ENCODE measurements at places on chromosomes 16 and 17. TPM values are rescaled to one million over a fixed set of nuclear protein-coding genes. Genes with fewer than 3 reads are reported as not detected.

GRCh38 chr17:29787995-29788394 is 142.0 kb downstream of the SSH2 start:
- H3K27me3 ChIP-seq, result no peaks in the 10 kb centered on the region
- no peak overlapping the region for H3K4me3 ChIP-seq
- H3K4me1 ChIP-seq, result no peaks in the 10 kb centered on the region
- H3K27ac ChIP-seq, result no peak overlapping the region

DNA sequence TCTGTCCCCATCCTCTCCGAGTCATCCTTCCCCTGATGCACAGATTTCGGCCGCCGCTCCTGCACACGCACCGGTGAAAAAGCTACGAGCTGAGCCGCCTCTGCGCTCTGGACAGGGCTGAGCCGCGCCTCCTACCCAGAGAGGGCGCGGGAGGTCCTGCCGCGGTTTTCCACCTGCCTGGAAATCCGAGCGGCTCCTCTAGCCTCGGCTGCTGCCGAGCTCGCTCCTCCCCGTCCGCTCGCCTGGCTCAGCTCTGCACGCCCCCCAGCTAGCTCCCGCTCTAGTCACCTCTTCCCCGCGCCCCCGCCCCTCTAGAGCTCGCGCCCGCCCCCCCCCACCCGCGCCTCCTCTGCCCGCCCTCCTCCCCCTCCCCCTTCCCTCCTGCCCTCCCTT is 198 bp upstream of the SHISA9 start:
- H3K27ac ChIP-seq, result no peak overlapping the region
- H3K4me1 ChIP-seq, result peaks cover 56% of the 10 kb centered on the region
- peaks cover 17% of the 10 kb centered on the region for H3K27me3 ChIP-seq
- H3K36me3 ChIP-seq, result no peaks in the 10 kb centered on the region
- peak; percentile 93 for DNase-seq

DNA sequence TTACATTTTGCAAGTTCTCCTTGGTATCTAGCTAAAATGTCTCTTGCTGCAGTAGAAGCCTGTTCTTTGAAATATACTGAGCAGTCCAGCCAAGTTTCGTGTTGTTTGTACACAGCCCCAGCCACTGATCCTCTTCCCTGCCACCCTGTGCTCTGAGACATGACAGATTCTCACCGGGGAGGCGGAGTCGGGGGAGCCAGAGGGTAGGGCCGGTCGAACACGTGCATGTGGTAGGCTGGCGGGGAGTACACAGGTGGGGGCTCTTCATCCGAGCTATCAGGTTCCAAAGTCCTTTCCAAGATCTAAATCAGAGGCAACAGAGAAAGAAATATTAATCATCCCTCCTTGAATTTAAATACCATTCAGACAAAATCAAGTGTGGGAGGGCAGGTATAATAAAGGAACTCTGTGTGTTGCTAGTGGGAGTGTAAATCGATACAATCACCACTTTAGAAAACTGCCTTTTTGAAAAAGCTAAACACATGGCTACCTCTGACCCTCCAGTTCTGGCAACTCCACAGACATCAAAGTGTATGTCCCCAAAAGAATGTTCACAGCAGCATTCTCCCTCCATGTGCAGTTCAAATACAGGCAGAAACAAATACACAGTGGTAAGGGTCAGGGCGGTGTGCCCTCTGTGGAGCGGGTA is 29.7 kb upstream of the MRPS23 start:
- H3K36me3 ChIP-seq, result no peaks in the 10 kb centered on the region
- DNase-seq, result no peak
- peaks cover 14% of the 10 kb centered on the region for H3K27me3 ChIP-seq
- peaks cover 56% of the 10 kb centered on the region for H3K4me1 ChIP-seq
- H3K4me3 ChIP-seq, result no peak overlapping the region

DNA sequence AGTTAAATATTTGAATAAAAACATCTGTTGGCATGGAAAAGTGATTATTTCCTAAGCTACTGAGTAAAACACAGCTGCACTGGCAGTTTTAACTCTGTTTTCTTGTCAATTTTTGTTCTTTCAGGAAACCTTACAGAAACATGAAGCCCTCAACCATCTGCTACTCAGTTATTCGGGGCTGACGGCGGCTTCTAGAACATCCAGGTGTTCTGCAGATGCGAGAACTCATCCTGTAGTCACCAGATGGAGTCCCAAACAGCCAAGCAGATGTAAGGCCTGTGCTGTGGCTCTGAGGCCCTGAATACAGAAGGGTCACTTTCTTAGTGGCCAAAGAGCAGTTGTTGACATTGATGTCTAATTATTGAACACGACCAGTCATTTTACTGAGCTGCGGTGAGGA is 15.5 kb downstream of the ARSG start:
- DNase-seq, result no peak
- no peaks in the 10 kb centered on the region for H3K36me3 ChIP-seq
- H3K27ac ChIP-seq, result no peak overlapping the region
- H3K4me3 ChIP-seq, result no peak overlapping the region
- H3K4me1 ChIP-seq, result no peaks in the 10 kb centered on the region

GRCh38 chr16:4682616-4683254 is 10.6 kb upstream of the NUDT16L1 start:
- no peaks in the 10 kb centered on the region for H3K36me3 ChIP-seq
- no peak overlapping the region for H3K27ac ChIP-seq
- H3K4me1 ChIP-seq, result no peaks in the 10 kb centered on the region
- peak; percentile 90 for DNase-seq
- no peaks in the 10 kb centered on the region for H3K27me3 ChIP-seq

DNA sequence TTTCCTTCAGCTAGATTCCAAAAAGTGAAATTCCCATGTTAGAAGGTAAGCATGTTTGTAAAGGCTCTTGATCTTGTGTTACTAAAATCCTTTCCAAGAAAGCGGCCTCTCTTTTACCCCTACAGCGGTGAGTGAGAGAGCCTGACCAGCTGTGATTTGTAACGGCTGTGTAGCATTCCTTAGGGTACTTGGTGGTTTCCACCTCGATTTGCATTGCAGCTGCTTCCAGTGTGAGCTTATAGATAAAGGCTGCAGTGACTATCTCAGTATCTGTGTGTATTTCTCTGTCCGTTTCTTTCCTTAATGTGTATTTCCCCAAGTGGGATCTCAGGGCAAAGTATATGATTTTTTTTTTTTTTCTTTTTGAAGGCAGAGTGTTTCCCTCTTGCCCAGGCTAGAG is 169.4 kb downstream of the SNX29 start:
- no peaks in the 10 kb centered on the region for H3K27me3 ChIP-seq
- H3K27ac ChIP-seq, result no peak overlapping the region
- DNase-seq, result peak; percentile 61
- no peaks in the 10 kb centered on the region for H3K36me3 ChIP-seq
- peaks cover 14% of the 10 kb centered on the region for H3K4me1 ChIP-seq
- H3K4me3 ChIP-seq, result no peak overlapping the region

The PROCA1 gene
- total RNA-seq, result 11.3 TPM

- H3K27ac ChIP-seq, result no peak overlapping the region
- H3K4me3 ChIP-seq, result no peak overlapping the region
- DNase-seq, result no peak
- H3K36me3 ChIP-seq, result no peaks in the 10 kb centered on the region
- H3K27me3 ChIP-seq, result no peaks in the 10 kb centered on the region
Measured at GRCh38 chr17:73297934-73298861, 13.6 kb downstream of the CDC42EP4 start.

- H3K4me3 ChIP-seq, result no peak overlapping the region
- no peak overlapping the region for H3K27ac ChIP-seq
- peaks cover 11% of the 10 kb centered on the region for H3K4me1 ChIP-seq
- no peaks in the 10 kb centered on the region for H3K36me3 ChIP-seq
- H3K27me3 ChIP-seq, result no peaks in the 10 kb centered on the region
Measured at GRCh38 chr17:14429084-14429483, 128.2 kb downstream of the HS3ST3B1 start.

DNA sequence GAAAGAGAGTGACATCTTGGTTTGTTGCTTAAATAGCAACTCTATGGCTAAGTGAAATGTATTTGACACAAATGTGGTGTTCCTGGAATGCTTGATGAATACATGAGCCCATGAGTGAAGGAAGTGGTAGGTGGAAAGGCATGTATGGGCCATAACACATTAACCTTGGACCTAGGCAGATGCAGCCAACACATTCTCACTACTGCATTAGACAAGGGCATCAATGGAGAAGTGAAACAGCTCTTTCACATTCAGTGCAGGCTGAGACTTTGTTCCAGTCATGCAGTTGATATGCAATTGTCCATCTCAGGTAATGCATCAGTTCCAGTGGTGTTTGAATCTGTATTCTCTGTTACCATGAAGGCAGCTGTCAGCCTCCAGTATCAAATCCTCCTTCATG is 133.6 kb downstream of the HS3ST3B1 start:
- no peak for DNase-seq
- no peaks in the 10 kb centered on the region for H3K4me1 ChIP-seq
- no peak overlapping the region for H3K27ac ChIP-seq
- H3K27me3 ChIP-seq, result no peaks in the 10 kb centered on the region
- no peaks in the 10 kb centered on the region for H3K36me3 ChIP-seq
- no peak overlapping the region for H3K4me3 ChIP-seq

- H3K27me3 ChIP-seq, result no peaks in the 10 kb centered on the region
- peaks cover 10% of the 10 kb centered on the region for H3K4me1 ChIP-seq
- no peaks in the 10 kb centered on the region for H3K36me3 ChIP-seq
- DNase-seq, result no peak
Measured at GRCh38 chr16:73399486-73399885, 351.6 kb upstream of the ZFHX3 start.

The MYH13 gene
- total RNA-seq, result not detected

The TPPP3 gene
- total RNA-seq, result not detected

- H3K27ac ChIP-seq, result no peak overlapping the region
- peaks cover 4% of the 10 kb centered on the region for H3K4me1 ChIP-seq
- no peak overlapping the region for H3K4me3 ChIP-seq
- peaks cover 18% of the 10 kb centered on the region for H3K27me3 ChIP-seq
Measured at GRCh38 chr17:73947281-73947965, 256.1 kb upstream of the RPL38 start.

DNA sequence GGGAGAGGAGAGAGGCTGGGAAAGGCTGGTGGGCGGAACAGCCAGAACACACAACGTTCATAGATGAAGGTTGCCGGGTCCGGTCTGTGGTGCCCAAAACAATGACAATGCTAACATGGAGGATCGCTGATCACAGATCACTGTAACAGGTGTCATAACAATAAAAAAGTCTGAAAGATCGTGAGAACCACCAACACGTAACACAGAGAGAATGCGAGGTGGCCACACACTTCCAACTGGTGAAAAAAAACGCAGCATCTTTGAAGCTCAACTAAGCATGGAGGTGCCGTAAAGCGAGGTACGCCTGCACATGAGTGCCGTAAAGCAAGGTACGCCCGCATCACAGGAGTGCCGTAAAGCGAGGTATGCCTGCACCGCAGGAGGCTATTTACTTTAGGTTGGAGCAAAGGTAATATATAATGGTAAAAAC is 42.3 kb downstream of the ABR start:
- no peaks in the 10 kb centered on the region for H3K4me1 ChIP-seq
- no peak overlapping the region for H3K4me3 ChIP-seq
- no peaks in the 10 kb centered on the region for H3K27me3 ChIP-seq
- H3K27ac ChIP-seq, result no peak overlapping the region

The KREMEN2 gene
- 16.1 TPM for total RNA-seq

The KRTAP3-1 gene
- total RNA-seq, result not detected

- H3K4me1 ChIP-seq, result peaks cover 9% of the 10 kb centered on the region
- H3K36me3 ChIP-seq, result 0 out of 2 replicates have a peak, but pooled peaks cover 3% of the 10 kb centered on the region
Measured at GRCh38 chr16:74771656-74772315, 2.8 kb downstream of the FA2H start.

The MYH2 gene
- 27.7 TPM for total RNA-seq

DNA sequence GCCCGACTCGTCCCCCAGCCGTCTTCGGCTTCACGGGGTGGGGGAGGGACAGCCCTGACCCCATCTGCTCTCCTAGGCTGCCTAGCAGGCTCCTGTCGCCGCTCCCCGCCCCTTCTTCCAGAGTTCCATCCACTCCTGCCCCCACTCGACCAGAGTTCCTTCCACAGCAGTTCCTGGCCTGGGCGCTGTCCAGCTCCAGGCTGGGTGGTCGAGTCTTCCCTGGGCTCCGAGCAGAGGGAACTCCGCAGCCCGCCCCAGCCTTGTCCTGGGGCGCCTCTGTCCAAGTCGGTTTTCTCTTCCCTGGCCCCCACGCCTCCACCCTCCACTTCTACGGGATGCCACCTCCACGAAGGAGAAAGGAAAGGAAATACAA is 1.4 kb downstream of the PYY start:
- no peak overlapping the region for H3K27ac ChIP-seq
- DNase-seq, result peak; percentile 54
- peak overlapping the region; percentile 91 for H3K4me3 ChIP-seq
- no peaks in the 10 kb centered on the region for H3K36me3 ChIP-seq
- H3K4me1 ChIP-seq, result peaks cover 5% of the 10 kb centered on the region

- H3K4me3 ChIP-seq, result no peak overlapping the region
- H3K27me3 ChIP-seq, result no peaks in the 10 kb centered on the region
- H3K36me3 ChIP-seq, result peaks cover 4% of the 10 kb centered on the region
- DNase-seq, result no peak
- H3K27ac ChIP-seq, result no peak overlapping the region
Measured at GRCh38 chr17:15658296-15658695, 25.8 kb downstream of the TRIM16 start.

The ZNF205 gene
- total RNA-seq, result 29.1 TPM

GRCh38 chr17:53046781-53047180 is 775.9 kb upstream of the KIF2B start:
- no peaks in the 10 kb centered on the region for H3K4me1 ChIP-seq
- no peak for DNase-seq
- no peak overlapping the region for H3K4me3 ChIP-seq
- H3K27me3 ChIP-seq, result no peaks in the 10 kb centered on the region
- no peaks in the 10 kb centered on the region for H3K36me3 ChIP-seq
- no peak overlapping the region for H3K27ac ChIP-seq

DNA sequence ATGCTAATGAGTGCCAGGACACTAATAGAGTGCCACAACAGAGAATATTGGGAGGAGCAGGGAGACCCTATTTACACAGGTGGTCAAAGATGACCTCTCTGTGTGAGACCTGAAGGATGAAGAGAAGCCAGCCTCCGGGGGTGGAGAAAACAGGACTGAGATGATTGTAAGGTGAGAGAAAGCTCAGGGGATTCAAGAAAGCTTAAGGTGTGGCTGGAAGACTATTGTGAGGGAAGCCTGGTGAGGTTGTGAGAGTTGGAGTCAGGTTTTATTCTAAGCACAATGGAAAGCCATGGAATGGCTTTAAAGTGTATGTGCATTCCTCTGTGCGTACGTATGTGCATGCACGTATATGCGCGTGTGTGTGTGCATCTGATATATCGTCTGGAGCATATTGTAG is 10.4 kb upstream of the MARCHF10 start:
- H3K36me3 ChIP-seq, result peaks cover 8% of the 10 kb centered on the region
- DNase-seq, result no peak
- H3K27me3 ChIP-seq, result no peaks in the 10 kb centered on the region

- no peak overlapping the region for H3K4me3 ChIP-seq
- no peaks in the 10 kb centered on the region for H3K36me3 ChIP-seq
- no peak overlapping the region for H3K27ac ChIP-seq
- no peak for DNase-seq
- H3K27me3 ChIP-seq, result no peaks in the 10 kb centered on the region
Measured at GRCh38 chr17:14744761-14745473, 444.0 kb downstream of the HS3ST3B1 start.

The HAS3 gene
- 54.9 TPM for total RNA-seq

The CFAP119 gene
- 2.7 TPM for total RNA-seq
